ENCODE measurements at places on chromosomes 6 and 20.

- DNase-seq, result no peak
Measured at GRCh38 chr6:1029141-1029540, 282.8 kb upstream of the FOXQ1 start.

DNA sequence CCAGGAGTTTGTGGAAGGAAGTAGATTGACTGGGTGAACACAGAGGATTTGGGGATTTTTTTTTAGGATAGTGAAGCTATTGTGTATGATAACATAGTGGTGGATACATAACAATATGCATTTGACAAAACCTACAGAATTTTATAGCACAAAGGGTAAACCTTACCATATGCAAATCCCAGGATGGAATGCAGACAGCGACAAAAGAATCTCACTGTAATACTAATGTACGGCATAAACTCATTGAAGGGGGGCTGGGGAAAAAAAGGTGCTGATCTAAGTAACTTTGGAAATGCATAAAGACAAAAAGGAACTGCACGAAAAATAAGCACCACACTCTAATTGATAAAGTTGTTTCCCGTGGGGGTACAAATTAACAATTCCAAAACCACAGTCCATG is 15.2 kb upstream of the PLAGL1 start:
- DNase-seq, result no peak

GRCh38 chr6:41887331-41887751 is 7.8 kb downstream of the USP49 start:
- DNase-seq, result no peak

DNA sequence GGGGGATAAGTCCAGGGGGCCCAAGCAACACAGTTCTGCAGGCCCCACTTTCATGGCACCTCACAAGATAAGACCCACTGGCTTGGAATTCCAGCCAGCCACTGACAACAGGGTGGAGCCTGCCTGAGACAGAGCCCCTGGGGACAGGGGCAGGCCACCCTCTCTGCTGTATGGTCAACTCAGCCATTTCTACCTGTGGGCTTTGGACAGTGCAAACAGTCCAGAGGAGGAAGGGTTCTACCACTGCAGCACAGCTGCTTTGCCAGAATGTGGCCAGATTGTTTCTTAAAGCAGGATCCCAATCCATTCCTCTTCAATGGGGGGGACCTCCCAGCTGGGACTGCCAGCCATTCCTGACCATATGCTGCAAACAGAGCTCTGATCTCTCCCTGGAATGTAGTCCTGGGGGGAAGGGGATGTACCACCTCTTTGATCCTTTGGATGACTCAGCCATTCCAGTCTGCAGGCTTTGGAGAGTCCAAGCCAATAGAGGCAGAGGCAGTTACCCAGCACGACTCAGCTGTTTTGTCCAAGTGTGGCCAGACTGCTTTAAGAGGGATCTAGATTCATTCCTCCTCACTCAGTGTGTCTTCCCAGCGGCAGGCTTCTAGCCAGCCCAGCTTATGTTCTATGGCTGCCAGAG is 842.2 kb downstream of the EPHA7 start:
- no peak for DNase-seq

DNA sequence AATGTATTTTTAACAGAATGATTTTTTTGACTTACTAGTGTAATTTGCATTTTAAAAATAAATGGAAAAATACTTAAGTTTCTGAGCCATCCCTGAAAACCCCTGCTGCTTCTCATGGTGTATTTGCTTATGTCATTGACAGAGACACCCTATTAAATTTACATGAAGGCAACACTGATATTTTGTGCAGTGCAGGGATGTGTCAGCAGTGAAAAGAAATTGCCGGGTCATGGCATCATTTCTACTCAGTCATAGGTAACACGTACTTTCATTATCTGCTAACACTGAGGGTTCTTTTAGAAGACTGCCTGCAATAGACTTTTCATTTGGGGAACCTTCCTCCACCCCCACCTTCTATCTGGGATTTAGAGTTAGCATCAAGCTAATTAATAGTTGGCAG is 136.7 kb upstream of the RNF217 start:
- DNase-seq, result no peak

DNA sequence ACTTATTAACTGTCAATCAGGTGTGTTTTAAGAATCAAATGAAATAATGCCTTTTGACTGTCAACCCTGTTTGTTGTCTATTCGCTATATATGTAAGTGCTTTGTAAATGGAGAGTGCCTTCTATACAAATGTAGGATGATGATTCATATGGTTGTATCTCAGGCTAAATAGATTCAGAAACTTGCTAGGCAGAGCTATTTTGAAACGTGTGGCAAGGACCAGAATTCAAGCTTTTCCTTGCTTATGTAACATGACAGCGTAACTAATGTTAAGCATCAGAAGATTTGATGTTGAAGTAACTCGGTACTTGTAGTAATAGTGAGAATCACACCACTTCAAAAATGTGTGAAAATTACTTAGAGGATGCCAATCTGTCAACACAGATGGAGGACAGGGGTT is 3.4 kb downstream of the OGFRL1 start:
- no peak for DNase-seq

DNA sequence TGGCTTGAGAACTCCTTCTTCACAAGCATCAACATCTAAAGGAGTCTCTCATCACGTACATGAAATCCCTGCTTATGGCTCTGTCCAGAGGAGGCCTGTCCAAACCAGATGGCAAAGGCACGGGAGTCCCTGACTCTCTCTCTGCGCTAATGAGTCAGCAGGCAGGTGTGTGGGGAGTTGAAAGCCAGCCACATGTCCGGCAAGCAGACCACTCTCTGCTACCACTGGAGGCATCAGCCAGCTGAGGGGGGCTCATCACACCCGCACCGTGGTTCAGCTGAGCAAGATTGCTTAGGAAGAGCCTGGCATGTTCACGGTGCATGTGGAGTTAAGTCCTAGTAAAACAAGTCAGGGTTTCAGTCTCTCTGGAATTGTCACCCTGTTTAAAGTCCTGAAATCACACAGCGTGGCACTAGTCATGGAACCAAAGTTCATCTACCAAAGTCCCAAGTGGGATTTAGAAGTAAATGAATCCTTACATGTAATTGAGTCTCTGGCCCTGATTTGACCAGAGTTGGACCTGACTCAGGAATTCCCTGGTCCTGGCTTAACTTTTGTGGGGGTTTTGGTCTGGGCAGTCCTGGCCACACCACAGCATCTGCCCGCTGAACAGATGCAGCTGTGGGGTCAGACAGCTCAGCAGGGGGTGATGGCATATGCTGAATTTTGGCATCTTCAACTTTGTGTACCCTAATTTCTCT is 155.2 kb upstream of the RIN2 start:
- no peak for DNase-seq

DNA sequence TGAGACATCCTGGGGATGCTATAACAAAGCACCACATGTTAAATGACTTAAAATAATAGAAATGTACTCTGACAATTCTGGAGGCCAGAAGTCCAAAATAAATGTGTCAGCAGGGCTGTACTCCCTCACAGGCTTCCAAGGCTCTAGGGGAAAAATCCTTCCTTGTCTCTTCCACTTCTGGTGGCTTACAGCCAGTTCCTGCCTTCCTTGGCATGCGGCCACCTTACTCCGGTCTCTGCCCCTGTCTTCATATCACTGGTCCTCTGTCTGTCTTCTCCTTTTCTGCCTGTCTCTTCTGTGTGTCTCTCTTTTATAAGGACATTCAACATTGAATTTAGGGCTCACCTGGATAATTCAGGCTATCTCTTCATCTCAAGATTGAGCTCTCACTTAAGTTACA is 155.3 kb upstream of the SYNCRIP start:
- no peak for DNase-seq

GRCh38 chr20:18742841-18743240 is 70.7 kb upstream of the SCP2D1 start:
- no peak for DNase-seq

DNA sequence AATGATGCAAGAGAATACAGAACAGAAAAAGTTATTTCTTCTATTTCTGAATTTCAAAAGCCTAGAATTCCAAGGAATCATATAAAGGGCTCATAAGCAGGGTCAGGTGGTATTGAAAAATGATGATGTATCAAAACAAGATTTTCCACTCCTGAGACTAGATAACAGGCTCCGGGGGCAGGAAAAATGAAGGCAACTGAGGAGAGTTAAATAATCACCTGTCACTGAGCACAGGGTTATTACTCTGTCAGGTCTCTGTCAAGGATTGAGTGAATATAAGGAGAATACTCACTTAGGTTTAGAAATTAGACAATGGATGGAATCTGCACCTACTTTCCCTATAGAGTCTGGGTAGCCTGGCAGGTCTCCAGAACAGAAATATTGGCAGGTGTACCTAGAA is 76.1 kb upstream of the KHDRBS2 start:
- no peak for DNase-seq

DNA sequence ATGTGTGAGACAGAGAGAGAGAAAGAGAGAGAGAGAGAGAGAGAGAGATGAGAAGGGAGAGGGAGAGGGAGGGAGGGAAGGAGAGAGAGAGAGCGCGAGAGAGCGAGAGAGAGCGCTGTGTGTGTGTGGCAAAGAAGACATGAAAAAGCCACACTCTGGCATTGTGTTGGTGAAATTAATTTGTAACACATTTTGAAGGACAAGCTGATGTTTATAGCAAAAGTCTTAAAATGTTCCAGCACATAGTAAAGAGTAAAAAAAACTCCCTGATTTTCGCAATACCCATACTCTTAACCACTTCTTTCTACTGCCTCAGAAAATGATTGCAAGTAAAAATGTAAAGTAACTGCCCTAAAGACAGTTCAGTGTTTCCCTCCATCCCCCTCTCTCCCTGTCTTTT is 56.7 kb downstream of the SLC22A1 start:
- DNase-seq, result no peak

DNA sequence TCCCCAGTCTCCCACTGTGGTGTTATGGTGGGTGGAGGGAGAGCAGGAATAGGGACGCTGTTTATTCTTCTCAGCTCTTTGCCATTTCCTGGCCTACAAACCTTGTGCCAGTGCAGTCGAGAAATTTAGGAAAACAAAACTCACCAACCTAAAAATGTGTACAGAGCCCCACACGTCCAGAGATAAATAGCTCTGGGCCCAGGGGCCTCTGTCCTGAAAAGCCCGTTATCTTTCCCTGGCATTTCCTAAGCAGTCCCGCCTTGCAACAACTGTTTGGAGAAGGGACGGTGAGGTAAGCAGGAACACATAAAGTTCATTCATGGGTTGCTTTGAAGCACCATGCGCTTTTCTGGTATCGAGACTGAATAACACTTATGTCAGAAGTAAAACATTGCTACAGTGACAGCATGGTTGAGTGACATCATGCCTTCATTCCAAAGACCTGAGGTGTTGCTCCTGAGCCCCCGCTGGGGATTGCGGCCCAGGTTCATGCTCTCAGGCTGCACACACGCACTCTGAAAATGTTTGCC is 80.1 kb upstream of the NXT1 start:
- DNase-seq, result no peak

GRCh38 chr6:118912646-118913045 is 18.7 kb downstream of the ASF1A start:
- no peak for DNase-seq

- no peak for DNase-seq
Measured at GRCh38 chr20:23266530-23267398, 83.8 kb upstream of the NXT1 start.

DNA sequence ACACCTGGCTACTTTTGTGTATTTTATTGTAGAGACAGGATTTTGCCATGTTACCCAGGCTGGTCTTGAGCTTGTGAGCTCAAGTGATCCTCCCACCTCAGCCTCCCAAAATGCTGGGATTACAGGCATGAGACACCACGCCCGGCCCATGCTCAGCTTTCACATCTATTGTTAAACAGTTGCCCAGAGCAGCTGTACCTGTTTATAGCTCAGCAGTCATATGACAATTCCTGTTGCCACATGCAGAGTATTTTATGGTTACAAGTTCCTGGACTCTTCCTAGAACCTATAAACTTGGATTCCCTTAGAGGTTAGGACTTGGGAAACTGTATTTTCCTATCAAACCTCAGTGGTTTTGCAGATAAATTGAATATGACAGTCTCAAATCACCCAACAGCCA is 188.3 kb upstream of the KCNG1 start:
- DNase-seq, result no peak

DNA sequence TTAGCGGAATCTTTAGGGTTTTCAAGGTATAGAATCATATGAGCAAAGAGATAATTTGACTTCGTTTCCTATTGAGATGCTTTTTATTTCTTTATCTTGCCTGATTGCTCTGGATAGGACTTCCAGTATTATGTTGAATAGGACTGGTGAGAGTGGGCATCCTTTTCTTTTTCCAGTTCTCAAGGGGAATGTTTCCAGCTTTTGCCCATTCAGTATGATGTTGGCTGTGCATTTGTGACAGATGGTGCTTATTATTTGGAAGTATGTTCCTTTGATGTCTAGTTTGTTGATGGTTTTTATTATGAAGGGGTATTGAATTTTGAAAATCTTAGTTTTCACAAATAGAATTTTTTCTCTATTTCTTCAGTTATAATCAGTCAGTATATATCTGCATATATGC is 656.6 kb upstream of the MAP3K7 start:
- DNase-seq, result no peak

- DNase-seq, result no peak
Measured at GRCh38 chr6:137588472-137588871, 94.3 kb upstream of the OLIG3 start.

- no peak for DNase-seq
Measured at GRCh38 chr6:89582669-89583325, 55.8 kb downstream of the LYRM2 start.

DNA sequence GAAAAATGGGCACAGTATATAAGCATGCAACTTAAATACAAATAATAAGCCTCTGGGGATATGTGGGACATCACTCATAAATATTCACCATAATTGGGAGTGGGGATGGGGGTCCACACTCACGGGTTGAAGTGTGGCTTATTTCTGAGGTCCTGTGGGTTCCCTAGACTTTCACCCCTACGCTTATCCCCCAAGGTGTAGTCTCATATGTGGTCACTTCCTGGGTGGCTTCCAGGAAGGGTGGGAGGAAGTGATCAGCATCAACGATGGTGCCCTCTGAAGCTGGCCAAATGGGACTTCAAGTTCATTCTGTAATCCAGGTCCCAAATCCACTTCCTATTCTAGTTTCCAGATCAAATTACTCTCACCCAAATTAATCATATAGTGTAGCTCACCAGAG is 59.5 kb downstream of the GNAS start:
- DNase-seq, result no peak

- no peak for DNase-seq
Measured at GRCh38 chr6:163335056-163335455, 79.5 kb upstream of the QKI start.

- no peak for DNase-seq
Measured at GRCh38 chr20:41177636-41178035, 40.3 kb downstream of the PLCG1 start.

DNA sequence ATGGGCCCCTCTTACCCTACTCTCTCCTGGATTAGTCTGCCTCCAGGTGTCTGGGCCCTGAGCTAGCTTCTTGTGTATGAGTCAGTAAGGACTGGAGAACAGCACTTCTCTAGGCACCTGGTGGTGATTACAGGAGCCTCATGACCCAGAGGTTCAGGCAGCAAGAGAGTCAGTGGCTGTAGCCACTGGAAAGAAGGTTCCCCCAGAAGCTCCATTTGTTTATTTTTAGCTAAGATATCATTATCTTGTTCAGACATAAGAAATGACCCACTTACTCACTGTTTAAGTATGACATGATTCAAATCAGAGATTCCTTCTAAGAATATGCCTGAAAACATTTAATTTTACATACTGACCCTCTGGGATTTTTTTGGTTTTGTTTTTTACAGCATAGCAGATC is 23.6 kb upstream of the SLC4A11 start:
- no peak for DNase-seq

- DNase-seq, result no peak
Measured at GRCh38 chr20:43948455-43948854, 33.8 kb downstream of the TOX2 start.

Data from stimulated activated CD8-positive, alpha-beta memory T cell treated with anti-CD3 and anti-CD28 coated beads, Interleukin-4, amount 100 ng/mL, for 1 hour (primary cell).